Mesenteric fat pad (tissue), 1 donor: ENCODE measurements at places on chromosomes 3 and 15. TPM values are rescaled to one million over a fixed set of nuclear protein-coding genes. Genes with fewer than 3 reads are reported as not detected.

DNA sequence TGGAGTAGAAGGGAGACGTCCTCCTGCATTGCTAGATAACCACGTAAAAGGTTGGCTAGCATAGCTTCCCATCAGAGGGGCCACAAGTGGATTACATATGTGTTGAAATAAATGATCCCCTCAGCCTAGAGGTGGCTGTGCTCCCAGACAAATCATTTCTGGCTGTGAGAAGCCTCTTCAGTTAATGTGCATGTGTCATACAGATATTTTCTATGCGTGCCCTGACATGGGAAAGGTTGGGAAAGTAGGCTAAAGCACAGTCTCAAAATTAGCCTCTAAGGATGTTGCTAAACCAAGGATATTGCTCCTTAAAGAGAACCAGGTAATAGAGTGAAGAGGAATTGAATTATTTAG, 17.8 kb downstream of the USP3 start:
- no peak for DNase-seq

DNA sequence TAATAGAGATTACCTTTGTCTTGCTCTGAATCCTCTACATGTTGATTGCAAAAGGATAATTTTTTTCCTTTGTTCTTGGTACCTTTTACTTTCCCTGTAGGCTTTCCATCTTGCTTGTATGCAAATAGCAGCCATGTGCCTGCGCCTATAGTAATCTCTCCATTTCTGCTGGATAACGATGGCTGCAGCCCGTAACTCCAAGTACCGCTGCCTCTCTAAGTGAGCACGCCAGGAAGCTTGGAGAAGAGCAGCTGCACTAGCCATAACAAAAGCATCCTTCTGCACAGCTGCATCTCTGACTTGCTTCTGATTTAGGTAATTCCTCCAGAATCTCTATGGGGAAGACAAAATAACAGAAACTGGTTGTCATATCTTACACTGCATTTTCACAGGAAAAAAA, 89.3 kb downstream of the NR2E3 start:
- no peak for DNase-seq

DNA sequence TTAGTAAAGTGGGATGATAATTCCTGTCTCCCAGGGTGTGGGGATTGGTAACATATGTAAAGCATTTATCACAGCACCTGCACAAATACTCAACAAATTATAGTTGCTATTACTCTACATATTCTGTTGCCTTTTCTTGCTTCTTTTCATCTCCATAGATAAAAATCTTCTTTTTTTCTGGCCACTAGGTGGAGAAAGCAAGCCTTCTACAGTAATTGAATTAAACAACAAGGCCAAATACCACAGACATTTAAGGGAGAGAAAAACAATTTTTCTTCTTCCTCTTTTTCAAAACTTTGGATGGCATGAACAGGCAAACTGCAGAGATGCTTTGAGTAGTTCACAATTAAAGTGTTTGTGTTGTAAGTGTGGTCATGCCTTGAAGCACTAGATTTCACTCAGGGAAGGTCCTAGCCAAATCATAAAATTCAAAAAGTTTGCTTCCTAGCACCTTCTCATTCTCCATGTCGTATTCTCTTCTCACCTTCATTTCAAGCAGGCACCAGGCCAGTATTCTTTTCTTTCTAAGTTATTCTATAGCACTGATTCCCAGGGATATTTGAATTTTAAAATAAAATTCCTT, 493.4 kb upstream of the TGFBR2 start:
- no peak for DNase-seq

DNA sequence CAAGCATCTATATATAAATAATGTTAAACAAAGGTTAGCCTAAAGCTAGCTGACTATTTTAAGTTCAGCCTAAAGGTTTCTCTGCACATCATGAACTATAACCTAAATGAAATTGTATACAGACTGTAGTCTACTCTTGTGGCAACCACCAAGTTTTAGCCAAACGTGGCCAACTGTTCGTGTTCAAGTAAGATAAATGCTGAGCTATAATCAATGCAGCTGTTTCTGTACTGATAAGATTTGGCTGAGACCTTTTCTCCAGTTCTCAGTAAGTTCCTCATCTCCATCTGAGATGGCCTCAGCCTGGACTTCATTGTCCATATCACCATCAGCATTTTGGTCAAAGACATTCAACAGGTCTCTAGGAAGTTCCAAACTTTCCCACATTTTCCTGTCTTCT, 43.7 kb upstream of the IGSF10 start:
- DNase-seq: no peak

DNA sequence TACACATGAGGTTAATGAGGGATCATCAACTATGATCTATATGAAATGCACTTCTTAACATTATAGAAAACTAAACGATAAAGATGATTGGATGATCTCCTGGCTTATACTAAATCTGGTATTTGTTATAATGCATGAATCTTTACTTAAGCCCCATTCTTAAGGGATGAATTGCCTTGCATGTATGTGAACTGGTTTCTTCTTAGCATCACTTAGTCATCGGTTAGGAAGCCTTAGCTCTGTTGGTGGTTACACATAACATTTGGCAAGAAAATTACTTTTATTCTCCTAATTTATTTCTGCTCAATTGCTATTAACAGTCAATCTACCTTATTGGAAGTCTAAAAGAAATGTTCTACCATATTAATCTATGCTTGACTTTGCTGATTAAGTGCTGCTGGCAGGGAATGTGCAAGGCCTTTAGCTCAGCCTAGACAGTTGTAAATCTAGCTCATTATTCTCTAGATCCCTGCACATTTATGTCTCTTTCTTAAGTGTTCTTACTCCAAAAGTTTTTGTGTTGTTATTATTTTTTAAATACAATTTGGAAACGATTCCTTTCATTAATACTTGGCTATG, 356.0 kb downstream of the ZPLD1 start:
- DNase-seq: no peak

DNA sequence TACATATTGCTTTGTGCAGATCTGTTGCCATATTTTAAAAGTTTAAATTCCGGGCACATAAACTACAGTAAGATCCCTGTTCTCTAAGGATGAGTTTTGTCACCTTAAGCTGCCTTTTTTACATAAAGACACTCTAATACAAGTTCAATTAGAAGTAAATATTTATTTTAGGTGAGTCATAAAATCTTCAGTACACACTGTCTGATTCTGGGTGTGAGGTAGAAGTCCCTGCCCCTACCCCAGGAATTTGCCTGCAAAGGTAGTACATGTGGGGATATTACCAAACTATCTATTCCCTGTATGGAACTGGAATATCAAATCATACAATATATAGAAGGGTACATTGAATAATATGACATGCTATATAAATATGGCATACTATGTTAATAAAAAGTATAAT, 6.3 kb downstream of the SCG3 start:
- DNase-seq: no peak

- DNase-seq: no peak
Observed at GRCh38 chr15:58690703-58691102, 58.8 kb downstream of the ADAM10 start.

GRCh38 chr15:65339920-65340319, 35.4 kb downstream of the RNU5B-1 start:
- no peak for DNase-seq

DNA sequence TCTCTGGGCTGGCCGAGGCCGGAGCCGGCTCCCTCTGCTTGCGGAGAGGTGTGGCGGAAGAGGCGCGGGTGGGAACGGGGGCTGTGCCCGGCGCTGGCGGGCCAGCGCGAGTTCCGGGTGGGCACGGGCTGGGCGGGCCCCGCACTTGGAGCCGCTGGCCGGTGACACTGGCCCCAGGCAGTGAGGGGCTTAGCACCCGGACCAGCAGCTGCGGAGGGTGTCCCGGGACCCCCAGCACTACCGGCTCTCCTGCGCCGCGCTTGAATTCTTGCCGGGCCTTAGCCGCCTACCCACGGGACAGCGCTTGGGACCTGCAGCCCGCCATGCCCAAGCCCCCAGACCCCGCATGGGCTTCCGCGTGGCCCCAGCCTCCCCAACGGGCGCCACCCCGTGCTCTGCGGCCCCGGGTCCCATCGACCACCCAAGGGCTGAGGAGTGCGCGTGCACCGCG, 736.3 kb upstream of the ARRDC4 start:
- no peak for DNase-seq

DNA sequence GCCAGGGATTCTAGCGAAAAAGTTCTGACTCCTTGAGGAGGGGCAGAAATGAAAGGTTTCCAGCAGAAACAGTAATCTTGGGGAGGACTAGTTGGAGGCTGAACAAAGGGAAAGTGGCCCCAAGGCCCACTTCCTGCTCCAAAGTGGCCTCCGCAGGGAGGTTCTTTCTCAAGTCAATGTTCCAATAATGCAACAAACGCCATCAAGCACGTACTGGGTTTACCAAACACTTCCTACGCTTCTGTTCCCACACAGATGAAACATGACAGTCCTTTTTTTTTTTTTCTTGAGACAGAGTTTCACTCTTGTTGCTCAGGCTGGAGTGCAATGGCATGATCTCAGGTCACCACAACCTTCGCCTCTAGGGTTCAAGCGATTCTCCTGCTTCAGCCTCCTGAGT, 9.6 kb upstream of the RCCD1 start:
- DNase-seq: no peak

- no peak for DNase-seq
Observed at GRCh38 chr15:52717924-52718323, 38.7 kb upstream of the ATOSA start.

DNA sequence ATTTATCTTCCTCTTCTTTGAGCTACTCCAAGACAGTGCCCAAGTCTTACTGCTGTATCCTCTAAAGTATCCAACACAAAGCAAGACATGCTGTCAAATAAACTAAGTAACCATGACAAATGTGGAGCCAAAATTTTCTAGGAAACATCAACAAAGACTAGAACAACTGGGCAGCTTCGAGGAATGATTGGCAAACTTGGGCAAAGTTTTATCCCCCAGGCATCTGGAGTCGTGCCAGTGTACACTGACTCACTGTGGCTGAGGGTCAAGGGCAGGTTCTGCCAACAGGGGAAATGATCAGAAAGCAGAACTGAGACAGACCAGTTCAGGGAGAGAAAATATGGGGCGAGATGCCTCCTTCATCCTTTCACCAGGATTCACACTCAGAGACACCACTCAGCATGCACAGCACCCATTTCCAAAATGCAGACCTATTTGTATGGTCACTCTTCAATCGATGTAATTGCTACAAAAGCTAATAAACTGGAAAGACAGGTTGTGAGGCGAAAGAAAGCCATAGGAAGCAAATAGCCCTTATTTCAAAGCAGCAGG, 65.8 kb downstream of the MB21D2 start:
- no peak for DNase-seq

- no peak for DNase-seq
Observed at GRCh38 chr3:194204042-194204987, 68.4 kb downstream of the HES1 start.

DNA sequence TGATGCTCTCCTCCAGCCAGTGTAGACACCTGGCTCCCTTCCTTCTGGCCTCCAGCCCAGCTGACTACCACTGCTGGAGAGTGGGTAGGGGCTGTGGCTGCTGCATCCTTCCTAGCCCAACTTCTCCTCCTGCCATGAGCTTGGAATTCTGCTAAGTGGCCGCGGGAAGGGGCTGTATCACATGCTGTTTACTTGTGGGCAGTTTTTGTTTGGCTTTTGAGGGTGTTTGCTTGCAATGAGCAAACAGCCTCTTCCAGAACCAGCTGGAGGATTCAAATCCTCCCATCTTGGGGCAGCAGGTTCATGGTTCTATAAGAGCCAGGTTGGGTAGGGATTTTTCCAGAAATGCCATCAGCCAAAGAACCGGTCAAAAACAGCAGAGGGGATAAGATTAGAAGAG, 9.0 kb downstream of the GASK1A start:
- DNase-seq: no peak

DNA sequence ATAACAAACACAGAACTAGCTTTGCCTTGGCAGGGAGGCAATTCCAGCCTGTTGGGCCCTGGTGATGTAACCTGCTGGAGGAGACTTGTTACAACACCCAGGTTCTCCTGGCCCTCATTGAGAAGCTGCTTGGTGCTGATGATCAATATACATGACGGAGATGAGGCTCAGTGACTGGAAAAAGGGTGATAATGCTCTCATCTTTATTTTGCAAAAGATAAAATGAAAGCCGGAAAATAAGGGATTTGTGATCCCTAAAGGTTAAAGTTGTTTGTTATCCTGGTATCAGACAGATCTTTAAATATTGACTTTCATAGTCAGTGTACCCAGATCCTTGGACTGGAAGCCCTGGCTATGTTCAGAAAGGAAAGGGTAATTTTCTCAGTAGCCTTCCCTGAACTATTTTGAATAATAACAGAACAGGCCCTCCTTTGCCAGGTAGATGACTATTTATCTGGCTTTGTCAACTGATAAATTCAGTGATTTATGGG, 118.9 kb upstream of the MEIS2 start:
- no peak for DNase-seq

- DNase-seq: no peak
Observed at GRCh38 chr3:95044101-95044500, 981.2 kb downstream of the NSUN3 start.

The CNTN3 gene
- total RNA-seq: 4.0 TPM

The ALPK3 gene
- 2.7 TPM for total RNA-seq

The OR5K2 gene
- total RNA-seq: not detected
